ENCODE measurements at places on chromosomes 4 and X.

DNA sequence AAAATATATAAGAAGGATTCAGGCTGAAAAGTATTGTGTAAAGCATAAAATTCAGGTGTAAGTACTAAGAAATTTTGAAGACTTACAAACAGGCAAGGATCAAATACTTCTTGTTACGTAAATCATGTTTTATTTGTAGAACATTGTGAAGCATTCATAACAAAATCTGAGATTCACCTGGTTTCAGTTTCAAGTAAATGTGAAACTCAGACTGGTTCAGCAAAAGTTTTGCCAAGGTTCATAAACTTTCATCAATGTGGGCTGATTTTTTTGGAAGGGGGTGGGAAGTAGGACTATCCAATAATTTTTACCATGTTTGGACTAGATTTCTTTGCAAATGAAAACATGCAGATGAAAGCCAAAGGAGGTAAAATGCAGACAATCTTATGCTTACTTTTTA lies 527.7 kb downstream of the ANKRD50 start:
- DNase-seq = no peak

- DNase-seq = no peak
Measured at GRCh38 chrX:10174810-10175209, 18.0 kb downstream of the CLCN4 start.

DNA sequence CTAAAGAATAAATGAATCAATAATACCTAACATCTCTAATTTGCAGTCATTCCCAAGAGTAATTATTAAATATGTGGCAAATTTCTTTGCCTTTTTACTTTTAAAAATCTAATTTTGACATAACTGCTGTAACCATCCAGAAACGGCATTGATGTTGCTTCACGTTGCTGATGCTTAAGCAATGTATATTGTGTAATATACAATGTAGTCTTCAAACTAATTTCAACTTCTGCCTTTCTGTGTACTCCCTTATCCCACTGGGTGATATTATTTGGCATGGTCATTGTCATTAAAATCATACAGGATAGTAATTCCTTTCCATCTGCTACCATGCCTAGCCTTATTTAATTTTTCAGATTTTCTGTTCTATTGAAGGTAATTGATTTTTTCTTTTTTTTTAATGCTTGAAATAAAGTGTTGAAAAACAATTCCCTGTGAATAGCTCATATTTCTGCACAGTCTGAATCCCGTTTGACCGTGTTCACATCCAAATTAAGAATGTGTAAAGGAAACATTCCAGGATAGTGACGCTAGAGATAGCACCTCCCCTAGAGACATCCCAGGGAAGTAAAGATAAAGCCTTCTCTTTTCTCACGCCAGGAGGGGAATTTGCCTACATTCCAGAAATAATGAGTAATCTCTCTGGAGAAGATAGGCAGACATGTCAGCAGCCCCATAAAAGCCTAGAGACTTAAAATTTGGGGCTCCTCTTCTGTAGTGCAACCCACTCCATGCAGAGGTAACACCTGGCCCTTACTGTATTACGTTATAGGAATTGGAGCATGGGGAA lies 8.6 kb downstream of the FAM200B start:
- no peak for DNase-seq

DNA sequence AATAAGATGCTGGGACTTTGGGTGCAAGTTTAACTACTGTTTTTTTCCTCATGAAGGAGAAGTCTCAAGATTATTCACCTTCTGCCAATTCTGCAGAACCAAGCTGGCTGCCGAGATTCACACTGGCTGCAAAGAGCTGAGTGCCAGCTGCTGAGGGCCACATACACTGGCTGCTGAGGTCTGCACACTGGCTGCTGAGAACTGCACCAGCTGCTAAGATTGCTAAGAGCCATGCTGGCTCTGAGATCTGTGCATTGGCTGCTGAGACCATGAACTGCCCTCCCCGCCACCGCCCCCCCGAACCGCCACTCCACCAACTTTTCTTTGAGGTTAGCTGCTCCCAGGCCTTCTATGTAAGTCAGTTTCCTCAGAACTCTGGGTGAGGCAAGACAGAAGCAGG lies 330.3 kb downstream of the CBLL2 start:
- no peak for DNase-seq

GRCh38 chr4:52939739-52940138 lies 77.6 kb downstream of the RASL11B start:
- no peak for DNase-seq

DNA sequence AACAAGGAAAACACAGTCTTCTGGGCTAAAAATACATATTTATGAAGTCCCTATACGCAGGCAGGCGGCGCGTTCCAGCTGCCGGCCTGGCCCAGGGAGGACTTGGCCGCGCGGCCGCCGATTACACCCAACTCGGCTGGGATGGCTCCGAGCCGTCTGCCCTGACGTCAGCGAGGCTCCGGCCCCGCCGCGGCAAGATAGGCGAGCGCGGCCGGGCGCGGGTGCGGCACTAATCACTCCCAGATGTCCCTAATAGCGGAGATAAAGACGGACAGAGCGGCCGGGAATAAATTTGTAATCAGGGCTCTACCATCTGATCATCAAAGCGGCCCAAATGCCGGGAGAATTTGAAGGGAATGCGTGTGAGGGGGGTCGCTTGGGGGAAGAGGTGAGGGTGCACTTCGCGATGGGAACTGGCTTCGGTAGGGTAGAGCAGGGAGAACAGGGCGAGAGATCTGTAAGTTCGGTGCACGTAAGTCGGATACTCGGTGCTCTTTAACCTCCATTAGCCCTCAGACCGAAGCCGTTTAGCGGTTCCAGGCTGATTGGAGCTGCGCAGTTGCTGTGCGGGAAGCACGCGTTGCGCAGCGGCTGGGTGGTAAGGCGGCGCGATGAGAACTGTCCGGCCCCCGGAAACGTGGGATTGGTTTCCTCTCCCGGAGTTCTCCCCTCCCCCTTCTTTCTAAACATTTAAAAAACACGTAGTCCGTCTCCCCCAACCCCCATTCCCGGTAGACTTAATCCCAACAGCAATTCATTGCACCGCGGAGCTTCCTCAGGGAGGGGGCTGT lies 7.7 kb downstream of the HAND2 start:
- DNase-seq = no peak

DNA sequence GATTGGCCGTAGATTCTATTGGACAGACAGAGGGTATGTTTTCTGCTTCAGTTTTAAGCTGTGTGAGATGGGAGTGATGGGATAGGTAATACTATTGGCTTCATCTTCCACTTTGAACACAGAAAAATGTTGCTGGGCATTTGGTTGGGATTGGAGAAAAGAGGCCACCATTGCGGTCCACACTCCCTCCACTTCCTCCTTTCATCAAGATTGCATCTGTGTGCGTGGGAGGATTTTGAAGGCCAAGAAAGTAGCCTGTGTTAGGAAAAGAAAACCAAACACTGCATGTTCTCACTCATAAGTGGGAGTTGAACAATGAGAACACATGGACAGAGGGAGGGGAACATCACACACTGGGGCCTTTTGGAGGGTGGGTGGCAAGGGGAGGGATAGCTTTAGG lies 56.4 kb downstream of the EGF start:
- no peak for DNase-seq

DNA sequence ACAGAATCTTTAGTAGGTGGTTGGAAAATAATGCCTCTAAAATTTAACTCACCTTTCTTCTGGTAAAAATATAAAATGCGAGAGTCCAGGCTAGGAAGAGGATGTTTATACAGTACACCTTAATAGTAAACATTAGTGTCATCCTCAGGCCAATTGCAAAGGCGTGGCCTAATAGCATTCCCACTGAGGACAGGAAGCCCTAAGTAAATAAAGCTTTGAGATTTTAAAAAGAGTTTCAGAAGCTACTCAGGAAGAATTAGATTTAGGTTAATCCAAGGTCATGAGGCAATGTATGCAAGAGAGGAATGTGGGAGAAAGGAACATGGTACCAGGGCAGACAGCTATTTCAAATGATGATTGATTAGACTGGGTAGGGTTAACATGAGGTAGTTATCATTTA lies 49.5 kb downstream of the RPGR start:
- no peak for DNase-seq

GRCh38 chr4:22345678-22346077 lies 170.2 kb downstream of the ADGRA3 start:
- DNase-seq = no peak

- DNase-seq = no peak
Measured at GRCh38 chr4:177419434-177419833, 22.8 kb downstream of the AGA start.

- no peak for DNase-seq
Measured at GRCh38 chr4:182695842-182696241, 221.3 kb downstream of the DCTD start.

DNA sequence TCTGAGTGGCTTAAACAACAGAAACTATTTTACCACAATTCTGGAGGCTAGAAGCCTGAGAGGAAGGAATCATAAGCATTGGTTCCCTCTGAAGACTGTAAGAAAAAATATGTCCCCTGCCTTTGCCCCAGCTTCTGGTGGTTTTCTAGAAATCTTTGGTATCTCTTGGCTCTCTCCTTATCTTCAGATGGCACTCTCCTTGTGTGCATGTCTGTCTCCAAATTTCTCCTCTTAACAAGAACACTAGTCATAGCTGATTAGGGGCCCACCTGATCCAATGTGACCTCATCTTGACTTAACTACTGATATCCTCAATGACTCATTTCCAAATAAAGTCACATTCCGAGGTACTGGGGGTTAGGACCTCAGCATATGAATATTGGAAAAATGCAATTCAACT lies 635.0 kb upstream of the NR3C2 start:
- DNase-seq = no peak

DNA sequence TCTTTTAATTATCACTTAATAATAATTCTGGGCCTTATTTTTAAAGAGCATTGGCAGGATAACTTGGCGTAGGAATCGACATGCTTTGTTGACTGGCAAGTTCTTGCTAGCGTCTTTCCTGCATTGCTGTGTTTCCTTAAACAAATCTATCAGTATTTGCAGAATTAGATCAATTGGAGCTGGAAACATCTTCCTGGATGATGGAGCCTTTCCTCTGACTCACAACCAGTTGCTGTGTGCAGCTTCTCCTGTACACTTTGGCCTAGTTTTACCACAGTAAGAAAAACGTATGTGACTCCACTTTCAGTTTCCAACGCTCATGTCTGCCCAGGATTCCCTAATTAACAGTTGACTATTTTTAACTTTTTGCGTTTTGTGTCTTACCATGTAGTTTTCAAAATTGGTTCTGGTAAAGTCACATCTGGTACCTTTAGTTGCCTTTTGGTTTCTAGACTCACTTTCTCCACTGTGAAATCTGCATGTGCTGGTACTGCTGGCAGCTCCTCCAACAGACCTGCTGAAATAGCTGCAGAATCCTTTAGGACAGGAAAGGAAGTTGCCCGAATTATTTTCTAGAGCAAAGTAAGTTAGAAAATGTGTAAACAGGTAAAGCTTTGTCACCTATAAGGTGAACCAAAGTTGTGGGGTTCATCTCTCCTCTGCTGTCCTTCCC lies 553.2 kb upstream of the FAT1 start:
- no peak for DNase-seq

GRCh38 chr4:109699553-109700225 lies 3.6 kb downstream of the CASP6 start:
- DNase-seq = no peak

DNA sequence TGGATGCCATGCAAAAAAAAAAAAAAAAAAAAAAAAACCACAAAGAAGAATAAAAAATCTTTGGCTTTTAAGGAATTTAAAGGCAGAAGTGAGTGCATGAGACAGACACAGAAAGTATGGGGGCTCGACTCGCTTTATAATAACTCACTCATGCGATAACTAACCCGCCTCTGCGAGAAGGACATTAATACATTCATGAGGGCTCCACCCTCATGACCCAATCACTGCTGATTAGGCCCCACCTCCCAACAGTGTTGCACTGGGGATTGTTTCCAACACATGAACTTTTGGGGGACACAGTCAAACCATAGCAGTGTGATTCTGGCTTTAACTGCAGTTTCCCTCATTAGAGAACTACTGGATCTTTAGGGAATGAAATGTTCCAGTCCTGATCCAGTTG lies 78.1 kb downstream of the QDPR start:
- DNase-seq = no peak

DNA sequence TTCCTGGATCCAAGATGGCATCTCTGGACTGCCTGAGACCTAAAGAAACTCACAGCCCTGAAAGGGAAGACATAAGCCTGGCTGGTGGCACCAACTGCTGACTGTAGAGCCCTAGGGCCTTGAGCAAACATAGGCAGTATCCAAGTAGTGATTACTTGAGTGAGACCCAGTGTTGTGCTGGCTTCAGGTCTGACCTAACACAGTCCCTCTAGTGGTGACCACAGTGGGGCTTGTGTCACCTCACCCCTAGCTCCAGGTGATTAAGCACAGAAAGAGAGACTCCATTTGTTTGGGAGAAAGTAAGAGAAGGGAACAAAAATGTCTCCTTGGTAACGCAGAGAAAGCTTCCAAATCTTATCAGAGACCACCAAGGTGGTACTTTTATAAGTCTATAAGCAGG lies 496.3 kb upstream of the HTR2C start:
- no peak for DNase-seq

DNA sequence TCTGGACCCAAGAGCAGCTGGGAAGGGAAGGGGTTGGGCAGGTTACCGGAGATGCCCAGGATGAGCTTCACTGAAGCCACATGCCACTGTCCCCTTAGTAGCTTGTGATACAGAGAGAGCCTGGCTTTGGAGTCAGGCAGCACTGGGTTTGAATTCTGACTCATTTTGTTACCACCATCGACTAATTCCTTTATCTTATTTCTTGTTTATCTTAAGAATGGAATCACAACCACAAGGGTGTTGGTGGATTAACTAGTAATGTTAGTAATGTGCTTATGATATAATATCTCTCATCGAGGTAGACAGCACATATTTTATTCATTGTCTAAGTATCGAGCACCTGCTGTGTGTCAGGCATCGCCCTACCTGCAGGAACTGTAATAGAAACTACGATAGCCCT lies 17.7 kb upstream of the STX18 start:
- no peak for DNase-seq

DNA sequence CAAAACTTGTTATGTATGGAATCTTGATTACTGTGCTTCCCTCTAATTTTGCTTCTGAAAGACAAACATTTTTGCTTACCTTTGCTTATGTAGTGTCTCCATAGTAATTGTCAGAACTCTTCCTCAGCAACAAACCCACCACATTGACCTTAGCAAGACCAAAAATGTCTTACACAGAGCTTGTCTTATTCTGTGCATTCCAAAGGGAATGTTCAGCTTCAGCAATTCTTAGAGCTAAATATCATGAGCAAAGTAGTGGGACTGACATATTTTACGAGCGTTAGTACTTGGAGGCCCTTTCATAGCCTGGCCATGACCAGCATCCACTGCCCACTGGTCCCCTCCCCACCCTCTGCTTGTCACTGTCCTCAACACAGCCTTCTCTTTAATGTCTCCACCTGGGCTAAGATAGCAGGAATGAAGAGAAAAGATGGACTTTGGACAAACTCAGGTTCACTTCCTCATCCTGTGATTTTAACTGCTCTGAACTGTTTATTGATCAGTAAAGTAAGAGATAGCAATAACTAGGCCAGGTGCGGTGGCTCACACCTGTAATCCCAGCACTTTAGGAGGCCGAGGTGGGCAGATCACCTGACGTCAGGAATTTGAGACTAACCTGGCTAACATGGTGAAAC lies 15.5 kb upstream of the SH3D19 start:
- no peak for DNase-seq

- DNase-seq = no peak
Measured at GRCh38 chr4:105637408-105638176, 70.9 kb downstream of the INTS12 start.

GRCh38 chrX:98141466-98141865 lies 1257.8 kb downstream of the RPA4 start:
- DNase-seq = no peak

- DNase-seq = no peak
Measured at GRCh38 chr4:118077767-118078105, 43.5 kb downstream of the NDST3 start.

GRCh38 chrX:2484256-2484655 lies 16.5 kb downstream of the DHRSX start:
- DNase-seq = no peak

- DNase-seq = no peak
Measured at GRCh38 chrX:148577741-148578140, 77.3 kb downstream of the AFF2 start.

Data from activated T-cell treated with anti-CD3 and anti-CD28 coated beads, Interleukin-2, amount 50 U/mL, for 1 hour (primary cell).